ENCODE measurements at places on chromosomes 7 and 10.

- no peak for DNase-seq
These were observed 52.5 kb downstream of the BLNK start for GRCh38 chr10:96218826-96219225.

DNA sequence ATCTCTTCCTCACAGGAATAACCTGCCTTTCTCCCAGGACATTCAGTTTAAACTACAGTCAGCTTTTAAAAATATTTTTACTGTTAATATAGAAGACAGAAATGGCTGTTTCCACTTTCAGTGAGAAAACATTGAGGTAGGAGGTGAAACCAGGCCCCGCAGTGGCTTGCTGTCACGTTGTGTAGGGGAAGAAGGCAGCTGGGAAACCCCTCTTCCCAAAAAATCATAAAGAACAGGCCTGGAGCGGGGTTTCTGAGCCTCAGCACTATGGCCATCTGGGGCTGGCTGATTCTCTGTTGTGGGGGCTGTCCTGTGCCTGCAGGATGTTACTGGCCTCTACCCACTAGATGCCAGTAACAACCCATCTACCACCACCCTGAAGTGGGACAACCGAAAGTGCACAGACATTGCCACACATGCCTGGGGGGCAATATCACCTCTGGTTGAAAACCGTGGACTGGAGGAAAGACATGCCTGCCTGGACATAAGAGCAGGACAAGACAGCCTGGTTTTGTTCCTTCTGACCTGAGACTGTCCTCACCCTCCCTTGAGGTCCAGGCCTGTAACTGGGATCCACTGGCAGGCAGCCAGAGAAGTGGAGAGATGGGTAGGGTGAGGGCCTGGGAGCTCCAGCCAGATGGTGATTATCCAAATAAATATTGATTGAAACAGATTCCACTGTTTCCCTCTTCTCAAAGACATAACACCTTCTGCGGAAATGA is 43.9 kb downstream of the KCNH2 start:
- DNase-seq, result no peak

DNA sequence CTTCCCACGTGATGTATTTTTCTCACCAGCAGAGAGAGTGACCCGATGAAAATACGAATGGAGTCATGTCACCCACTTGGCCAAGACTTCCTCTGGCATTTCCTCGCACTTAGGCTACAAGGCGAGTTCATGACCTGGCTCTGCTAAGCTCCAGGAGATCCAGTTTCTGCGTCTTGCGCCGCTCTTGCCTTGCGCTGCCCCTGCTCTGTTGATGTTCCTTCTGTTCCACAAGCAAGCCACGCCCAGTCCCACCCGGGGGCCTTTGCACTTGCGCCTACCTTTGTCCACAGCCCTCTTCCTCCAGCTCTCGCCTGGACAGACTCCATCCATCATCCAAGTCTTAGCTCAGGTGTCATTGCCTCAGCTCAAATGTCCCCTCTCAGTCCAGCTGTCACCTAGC is 116.3 kb upstream of the SHH start:
- DNase-seq, result no peak

- DNase-seq, result no peak
These were observed 39.7 kb downstream of the CACNB2 start for GRCh38 chr10:18179891-18180290.

- DNase-seq, result no peak
These were observed 21.7 kb downstream of the KLHDC10 start for GRCh38 chr7:130091999-130092398.

DNA sequence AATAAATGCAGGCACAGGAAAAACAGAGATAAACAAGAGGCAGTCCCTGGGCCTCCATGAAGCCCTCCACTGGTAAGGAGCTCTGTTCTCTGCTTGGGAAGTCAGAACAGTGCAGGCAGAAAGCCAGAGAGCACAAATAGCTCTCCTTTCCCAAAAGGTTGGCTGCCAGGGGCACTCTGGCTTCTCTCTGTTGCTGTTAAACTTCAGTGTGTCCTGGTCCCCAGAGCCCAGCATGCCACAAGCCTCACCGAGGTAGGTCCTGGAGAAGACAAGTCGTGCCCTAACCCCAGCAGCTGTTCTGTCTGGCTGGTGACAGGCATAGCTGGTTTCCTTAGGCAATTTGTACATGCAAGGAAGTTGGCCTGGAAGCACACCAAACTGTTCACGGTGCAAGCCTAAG is 17.3 kb downstream of the SLC16A12 start:
- no peak for DNase-seq

DNA sequence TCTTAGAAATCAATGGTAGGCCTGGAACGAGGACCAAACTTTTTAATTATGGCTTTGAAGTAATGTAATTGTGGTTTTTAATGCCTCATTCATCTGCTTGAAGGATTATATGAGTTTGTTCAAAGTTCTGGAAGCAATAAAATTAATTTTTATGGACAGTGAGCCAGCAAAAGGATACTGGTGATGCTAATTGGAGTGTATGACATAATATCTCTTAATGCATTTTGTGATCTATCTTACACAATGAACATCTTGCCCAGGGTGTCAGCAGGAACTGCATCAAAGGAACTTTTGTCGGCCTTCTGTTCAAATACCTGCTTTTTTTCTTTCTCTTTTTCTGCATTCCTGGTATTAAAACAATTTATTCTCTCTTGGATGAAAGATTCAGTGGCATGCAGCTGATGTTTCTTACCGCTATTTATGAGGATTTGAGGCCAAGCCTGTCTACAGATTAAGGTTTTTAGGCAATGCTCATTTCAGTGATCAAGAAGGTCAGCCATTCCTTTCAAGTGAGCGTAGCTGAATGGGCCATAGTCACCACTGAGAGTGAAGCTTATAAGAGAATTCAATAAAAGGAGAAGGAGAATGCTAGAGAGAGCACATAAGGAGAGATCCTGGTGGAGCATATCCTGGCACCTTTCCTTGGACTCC is 974.8 kb downstream of the SORCS3 start:
- DNase-seq, result no peak

DNA sequence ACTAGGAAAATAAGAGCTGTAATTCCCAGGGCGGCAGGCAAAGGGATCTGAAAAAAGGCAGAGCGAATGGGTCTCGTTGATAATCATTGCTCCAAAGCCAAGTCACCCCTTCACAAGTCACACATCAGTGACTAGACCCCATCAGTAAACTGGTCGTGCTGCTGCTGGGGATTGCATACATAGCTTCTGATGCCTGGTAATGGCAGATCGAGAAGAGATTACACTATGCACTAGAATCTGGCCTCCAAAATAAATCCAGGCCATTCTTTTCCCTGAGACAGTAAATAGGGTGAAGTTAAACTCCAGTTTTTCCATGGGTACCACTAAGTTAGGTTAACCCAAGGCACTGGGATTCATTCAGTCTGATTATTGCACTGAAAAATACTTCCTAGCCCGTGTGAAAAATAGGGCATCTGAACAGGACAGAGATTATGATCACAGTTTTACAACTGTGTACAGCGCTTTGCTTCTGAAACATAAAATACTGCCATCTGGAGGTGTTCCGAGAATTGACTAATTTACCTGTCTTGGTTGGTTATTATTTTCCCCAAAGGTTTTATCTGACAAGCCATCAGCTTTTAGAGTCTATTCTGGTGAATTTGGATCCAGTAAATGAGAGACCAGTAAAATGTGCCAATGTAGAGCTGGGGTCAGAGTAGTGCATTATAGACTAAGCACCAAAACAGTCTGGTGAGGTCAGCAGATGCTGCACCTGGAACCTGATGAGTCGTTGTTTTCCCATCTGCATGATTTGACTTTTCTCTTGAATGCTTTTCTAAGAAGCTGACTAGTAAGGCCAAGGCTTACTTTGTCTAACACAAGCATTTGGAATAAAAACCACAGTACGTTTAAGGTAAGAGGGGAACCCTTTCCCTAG is 82.9 kb upstream of the AFAP1L2 start:
- no peak for DNase-seq

DNA sequence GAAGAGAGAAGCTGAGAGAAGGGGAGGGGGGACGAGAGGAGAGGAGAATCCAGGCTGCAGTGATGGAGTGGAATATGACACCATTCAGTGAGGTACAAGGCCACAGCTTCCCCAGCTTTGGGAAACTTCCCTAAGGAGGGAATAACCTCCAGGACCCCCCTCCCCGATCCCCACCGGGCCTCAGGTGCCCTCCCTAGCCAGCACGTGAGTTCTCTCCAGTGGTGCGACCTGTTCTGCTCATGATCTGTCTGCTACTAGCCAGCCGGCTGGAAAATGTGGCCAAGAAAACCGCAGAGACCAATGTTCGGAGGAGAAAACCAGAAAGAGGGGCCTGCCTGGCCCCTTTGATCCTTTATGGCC is 39.9 kb upstream of the AGK start:
- DNase-seq, result no peak

DNA sequence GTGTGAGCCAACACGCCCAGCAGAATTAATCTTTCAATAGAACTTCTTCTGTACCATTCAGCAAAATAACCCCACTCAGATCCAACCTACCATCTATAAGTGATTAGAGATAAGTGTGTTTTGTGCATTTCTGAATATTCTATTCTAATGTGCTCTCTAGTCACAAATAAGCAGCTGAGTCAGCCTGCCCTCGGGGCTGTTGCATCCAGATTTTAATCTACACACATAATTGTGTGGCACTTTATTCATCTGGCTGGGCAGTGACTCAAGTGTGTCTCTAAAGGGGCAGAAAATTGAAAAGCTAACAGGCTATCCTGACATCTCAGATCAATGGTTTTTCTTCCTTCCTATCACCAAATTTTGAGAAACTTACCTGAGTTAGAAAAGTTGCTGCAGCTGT is 60.3 kb downstream of the PRR15 start:
- no peak for DNase-seq

DNA sequence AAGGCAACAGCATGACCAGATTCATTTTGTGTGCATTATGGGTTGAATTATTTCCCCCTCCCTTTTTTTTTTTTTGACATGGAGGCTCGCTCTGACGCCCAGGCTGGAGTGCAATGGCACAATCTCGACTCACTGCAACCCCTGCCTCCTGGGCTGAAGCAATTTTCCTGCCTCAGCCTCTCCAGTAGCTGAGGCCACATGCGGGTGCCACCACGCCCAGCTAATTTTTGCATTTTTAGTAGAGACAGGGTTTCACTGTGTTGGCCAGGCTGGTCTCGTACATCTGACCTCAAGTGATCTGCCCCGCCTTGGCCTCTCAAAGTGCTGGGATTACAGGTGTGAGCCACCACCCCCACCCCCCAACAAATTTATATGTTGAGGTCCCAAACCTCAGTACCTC is 42.0 kb downstream of the ZNF783 start:
- no peak for DNase-seq
